ENCODE measurements at places on chromosomes 6 and 20.
A peak's percentile ranks its signal among the peaks of the same experiment; 100 is the strongest.

GRCh38 chr6:29633534-29633905 is 537 bp upstream of the GABBR1 start:
- no peak for DNase-seq

- no peak for DNase-seq
Measured at GRCh38 chr20:37759761-37760209, 66.0 kb downstream of the CTNNBL1 start.

GRCh38 chr20:59603781-59604541 is at the start of gene PHACTR3:
Gene PHACTR3 (plus strand): TSS chr20:59604540. CDS start chr20:59605015, 475 bp downstream.
- DNase-seq, result no peak

- no peak for DNase-seq
Measured at GRCh38 chr6:53029761-53030160, 34.7 kb upstream of the GSTA4 start.

DNA sequence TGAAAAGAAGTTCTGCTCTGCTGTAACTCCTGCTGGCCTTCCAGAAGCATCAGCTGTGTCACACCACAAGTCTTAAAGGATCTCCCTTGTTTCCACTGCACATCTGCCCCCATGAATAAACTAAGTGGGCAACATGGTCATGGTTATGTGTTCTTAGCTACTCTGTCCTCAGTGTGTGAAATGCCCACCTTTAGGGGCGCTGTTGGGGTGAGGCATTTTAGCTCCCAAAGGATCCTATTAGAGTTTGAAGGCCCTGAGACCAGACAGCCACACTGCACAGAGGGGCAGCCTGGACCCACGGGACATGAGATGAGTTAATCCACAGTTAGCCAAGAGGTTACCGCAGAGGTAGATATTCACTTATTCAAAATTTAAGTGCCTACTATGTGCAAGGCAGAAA is 294.3 kb upstream of the QKI start:
- DNase-seq, result no peak

- DNase-seq, result no peak
Measured at GRCh38 chr20:11895861-11896387, 21.8 kb upstream of the BTBD3 start.

DNA sequence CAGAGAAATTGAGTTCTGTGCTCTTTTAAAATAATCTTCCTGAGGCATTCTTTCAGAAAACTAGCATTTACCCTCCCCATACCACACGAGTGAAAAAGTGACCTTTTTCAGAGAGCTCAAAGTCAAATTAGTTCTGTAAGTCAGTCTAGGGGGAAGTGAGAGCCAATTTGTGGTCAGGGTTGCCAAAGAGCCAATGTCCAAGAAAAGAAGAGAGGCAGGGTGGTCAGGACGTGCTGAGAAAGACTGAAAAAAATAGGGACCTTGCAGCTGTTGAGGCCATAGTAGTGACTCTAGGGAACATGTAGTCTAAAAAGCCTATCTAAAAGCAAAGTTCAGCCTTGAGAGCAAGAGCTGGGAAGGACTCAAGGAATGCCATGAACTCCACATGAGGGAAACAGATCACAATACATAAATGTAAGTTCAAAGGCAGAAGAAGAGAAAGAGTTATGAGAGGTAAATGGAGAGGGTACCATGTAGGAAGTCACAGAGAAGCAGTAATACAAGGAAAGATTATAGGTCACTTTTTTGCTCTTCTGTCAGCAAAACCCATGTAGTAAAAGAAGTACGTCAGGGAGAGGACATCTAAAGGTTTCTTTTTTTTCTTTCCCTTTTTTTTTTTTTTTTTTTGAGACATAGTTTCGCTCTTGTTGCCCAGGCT is 565.1 kb upstream of the FLRT3 start:
- no peak for DNase-seq

DNA sequence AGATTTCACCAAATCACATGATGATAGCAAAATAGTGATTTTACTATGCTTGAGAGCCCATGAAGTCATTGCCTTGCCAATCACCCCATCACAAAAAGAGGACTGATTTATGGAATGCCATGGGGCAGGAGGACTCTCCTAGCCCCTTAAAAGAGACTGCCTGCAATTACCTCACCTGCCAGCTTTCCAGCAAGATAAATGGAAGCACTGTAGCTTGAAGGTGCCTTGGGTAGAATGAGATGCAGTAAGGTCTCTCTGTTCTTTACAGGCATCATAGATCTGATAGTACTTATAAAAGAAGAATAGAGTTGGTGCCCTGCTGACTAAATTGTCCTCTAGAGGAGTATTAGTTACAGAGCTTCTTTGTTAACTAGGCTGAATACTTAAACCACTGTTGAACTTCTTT is 242.3 kb downstream of the TMEM242 start:
- DNase-seq, result no peak

DNA sequence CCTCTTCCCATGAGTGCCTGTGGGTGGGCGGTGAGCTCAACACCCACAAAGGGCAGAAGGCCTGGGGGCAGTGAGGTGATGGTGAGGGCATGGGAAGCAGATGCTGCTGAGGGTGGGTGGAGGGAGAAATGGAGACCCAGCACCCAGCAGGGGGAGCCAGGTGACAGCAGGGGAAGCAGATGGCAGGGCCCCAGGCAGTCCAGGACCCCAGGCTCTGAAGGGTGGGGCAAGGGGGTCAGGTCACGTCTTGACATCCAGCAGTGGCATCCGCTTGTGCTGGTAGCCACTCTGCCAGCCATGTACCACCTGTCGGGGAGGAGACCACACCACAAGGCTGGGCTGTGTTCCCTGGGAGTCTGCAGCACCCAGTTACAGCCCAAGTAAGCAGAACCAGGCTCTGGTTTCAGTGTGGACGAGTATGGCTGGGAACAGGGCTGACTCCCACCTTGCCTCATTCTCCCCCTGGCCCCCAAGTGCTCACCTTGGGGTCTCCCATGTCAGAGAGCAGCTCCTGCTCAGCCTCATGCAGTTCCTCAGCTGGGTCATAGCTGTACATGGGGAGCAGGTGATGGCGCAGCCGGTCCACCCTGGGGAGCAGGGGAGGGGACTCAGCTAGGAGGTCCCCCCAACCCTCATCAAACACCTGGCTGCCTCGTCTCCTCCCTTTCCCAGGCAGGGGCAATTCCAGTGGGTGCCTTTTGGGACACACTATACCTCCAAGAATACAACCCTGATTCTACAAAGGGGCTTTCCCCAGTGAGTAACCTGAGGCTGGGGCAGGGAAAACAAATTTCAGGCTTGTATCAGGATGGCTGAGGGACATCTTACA is 2.0 kb downstream of the SMIM29 start:
- no peak for DNase-seq

- no peak for DNase-seq
Measured at GRCh38 chr6:130862370-130862769, 35.2 kb downstream of the SMLR1 start.

DNA sequence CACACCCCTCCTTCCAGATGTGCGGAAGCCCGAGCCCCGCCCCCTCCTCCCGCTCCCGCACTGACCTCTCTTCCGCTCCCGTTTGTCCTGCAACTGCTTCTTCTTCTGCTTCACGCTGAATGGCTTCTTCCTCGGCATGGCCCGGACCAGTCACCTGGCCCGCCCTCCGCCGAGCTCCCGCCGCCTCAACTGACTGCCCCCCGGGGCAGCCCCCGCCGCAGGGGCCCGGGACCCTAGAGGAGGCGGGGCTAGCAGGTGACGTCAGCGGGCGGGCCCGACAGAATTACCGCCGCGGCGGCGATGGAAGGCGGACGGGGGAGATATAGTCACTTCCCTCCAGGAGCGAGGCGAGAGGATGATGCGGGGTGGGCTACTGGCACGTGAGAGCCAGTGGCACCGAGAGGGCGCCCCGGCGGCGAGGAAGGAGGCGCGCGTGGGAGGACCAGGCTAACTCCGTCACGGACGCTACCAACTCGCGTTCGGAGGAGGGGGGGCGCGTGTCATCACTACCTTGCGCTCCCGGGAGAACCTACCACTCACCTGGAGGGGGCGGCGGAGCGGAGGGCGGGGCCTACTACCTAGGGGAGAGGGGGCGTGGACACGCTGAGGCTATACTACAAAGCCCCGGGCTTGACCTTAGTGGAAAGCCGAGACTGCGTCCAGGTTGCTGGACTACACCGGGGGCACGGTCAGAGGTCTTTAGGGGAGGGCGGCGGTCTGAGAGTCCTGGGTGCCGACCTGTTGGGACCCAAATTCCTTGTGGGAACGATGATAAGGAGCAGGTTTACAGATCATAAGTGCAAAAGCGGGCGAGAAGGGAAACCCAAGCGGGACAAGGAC is at the start of gene GNL1:
GNL1 (minus strand) TSS at position 424 of the 840 bp plus-strand sequence; CDS start at position 138, 286 bp downstream.
- peak; percentile 84 for DNase-seq

GRCh38 chr6:137313928-137314855 is 95.0 kb upstream of the IFNGR1 start:
- peak; percentile 47 for DNase-seq

- no peak for DNase-seq
Measured at GRCh38 chr6:93684339-93684738, 265.0 kb upstream of the EPHA7 start.

DNA sequence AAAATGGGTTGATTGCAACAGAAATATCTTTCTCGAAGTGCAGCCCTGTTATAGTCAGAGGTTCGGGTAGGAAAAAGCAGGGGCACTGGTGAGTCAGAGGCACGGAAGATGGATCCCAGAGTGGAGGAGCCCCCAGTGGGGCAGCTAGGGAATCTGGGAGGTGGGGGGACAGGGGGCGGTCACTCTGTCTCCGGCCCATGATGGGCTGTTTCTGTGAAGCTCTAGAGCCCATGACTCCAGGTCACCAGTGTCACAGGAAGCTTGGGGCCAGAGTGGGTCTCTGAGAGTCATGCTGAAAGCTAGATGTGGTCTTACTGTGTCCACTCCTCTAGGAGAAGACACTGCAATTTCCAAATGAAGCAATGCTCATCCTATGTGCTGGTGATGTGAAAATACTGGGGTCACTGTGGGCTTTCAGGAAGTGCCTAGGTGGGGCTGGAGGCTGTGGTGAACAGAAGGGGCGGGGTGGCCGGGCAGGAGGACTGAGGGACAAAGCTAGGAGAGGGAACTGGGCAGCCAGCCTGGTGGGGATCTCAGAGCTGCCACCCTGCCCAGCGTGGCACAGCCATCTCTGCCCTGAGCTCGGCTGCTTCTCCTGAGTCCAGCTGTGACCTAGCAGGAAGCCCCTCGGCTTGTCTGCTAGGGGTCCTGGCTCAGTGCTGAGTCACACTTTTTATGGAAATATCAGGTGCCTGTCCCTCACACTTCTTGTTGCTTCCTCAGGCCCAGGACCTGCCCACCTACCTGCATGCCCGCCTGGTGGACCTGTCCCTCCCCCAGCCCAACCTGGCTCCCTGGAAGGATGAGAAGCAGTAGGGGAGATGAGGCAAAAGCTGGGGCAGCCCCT is 54.2 kb downstream of the IRF4 start:
- no peak for DNase-seq

GRCh38 chr6:71031912-71032311 is 75.1 kb upstream of the B3GAT2 start:
- DNase-seq, result no peak

GRCh38 chr20:25402583-25402982 is 4.9 kb upstream of the GINS1 start:
- DNase-seq, result no peak

DNA sequence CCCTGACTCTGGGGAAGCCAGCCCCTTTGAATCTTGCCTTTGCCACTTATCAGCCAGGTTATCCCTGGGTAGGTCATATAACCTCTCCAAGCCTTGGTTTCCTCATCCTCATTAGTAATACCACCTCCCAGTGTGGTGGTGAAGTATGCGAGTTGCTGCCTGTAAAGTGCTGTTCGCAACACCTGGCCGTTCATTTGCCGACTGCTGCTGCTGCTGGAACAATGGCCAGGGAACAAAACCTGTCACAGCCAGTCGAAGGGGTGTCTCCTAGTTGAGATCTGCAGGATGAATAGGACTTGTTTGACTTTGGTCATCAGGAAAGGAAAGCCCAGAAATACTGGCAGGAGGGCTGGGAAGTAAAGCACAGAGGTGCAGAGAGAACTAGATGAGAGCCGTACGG is 6.1 kb downstream of the MANBAL start:
- peak; percentile 77 for DNase-seq

GRCh38 chr6:168968228-168968627 is 285.4 kb downstream of the THBS2 start:
- DNase-seq, result peak; percentile 19

- no peak for DNase-seq
Measured at GRCh38 chr6:63307581-63308246, 12.1 kb downstream of the LGSN start.

DNA sequence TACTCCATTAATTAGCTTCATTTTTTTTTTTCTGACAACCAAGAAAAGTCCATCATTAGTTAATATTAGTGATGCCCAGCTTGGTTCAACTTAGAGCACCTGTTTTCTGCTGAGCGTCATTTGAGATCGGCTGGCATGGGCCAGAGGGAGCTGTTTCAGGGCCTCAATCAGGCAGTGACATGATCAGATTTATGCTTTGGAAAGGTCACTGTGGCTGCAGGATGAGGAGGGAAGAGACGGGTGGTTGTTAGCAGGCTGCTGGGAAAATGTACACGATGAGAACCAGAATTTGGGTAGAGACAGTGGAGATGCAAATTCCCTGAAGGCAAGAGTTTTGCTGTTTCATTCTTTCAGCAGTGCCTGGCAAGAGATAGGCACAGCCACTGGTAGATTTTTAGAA is 4.4 kb upstream of the STX16 start:
- DNase-seq, result no peak

- no peak for DNase-seq
Measured at GRCh38 chr6:23559587-23560343, 566.2 kb upstream of the NRSN1 start.

GRCh38 chr6:137261361-137261760 is 42.2 kb upstream of the IFNGR1 start:
- no peak for DNase-seq

GRCh38 chr6:155084431-155085123 is 89.5 kb downstream of the TIAM2 start:
- no peak for DNase-seq

GRCh38 chr6:35893246-35893645 is 27.7 kb downstream of the SRPK1 start:
- no peak for DNase-seq

GRCh38 chr6:118509009-118509617 is 39.0 kb upstream of the PLN start:
- no peak for DNase-seq

DNA sequence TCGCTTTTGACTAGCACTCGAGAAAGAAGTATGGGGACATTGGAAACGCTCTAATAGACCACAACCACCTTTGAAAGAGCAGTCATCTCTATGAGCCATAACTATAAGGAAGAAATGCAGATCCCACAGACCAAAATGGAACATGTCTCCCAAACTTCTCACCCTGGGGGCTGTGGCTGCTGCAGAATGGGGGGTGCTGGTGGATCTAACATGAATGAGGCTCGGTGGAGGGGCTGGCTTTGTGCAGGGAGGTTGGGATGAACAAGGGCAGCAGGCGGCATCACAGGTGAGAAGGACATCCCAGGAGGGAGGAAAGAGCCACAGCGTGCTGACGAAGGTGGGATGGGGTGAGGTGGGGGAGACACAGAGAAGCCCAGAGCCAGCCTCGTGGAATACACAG is 10.5 kb upstream of the CCR6 start:
- no peak for DNase-seq

DNA sequence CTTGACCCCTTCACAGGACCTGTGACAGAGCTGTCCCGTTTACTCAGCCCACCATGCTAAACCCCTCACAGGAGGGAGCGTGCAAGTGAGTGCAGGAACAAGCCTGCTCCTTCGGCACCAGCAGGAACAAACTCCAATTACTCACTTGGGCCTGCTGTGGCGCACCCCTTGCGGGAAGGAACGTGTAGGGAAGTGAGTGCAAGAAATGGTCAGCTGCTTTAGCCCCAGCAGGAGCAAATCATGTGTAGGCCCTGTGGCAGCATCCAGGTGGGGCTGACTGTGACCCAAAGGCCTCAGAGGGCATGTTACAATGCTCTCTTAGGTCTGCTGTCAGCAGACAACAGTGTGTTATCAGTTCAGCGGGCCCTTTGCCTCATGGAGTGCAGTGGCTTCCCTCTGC is 574.4 kb downstream of the PRKN start:
- DNase-seq, result no peak

Measured in NCI-H187 (cell line).